Esophagus muscularis mucosa (tissue), 4 donors: ENCODE measurements at places on chromosomes 12 and 14.

- no peak for DNase-seq
These were observed 69.9 kb downstream of the PAH start for GRCh38 chr12:102847131-102847530.

GRCh38 chr12:31326736-31327659 lies 1.0 kb upstream of the SINHCAF start:
- no peak for DNase-seq

DNA sequence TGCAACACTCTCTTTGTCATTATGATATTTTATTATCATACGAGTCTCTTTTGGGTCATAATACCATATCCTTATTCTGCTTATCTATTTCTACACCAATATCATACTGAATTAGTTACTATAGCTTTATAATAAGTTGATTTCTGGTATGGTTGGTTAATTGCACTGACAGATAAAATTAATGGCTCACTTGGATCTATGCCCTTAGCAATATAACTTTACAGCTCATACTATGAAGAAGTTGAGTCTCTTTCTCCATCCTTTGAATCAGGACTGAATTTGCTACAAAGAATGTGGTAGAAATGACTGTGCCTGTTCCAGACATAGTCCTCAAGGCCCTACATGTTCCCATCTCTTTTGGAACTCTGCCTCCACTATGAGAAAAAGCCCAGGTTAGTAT lies 139.7 kb upstream of the DYRK2 start:
- DNase-seq, result no peak

DNA sequence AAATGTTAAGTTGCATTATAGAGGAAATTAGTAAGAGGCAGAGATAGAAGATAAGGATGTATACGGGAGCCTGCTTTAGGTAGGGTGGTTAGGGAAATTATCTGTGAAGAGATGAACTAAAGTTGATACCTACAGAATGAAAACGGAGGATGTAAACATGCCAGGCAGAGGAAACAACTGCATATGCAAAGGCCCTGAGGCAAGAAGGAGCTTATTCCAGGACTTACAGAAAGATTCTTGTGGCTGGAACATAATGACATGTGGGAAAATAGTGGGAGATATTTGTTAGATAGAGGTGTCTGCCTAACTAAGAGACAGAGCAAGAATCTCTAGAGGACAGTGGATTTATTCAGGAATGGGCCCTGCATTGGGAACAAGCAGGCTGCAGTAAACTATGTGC lies 16.2 kb upstream of the SERPINA1 start:
- DNase-seq, result no peak

- no peak for DNase-seq
These were observed 20.6 kb upstream of the ITGA5 start for GRCh38 chr12:54439521-54440255.

DNA sequence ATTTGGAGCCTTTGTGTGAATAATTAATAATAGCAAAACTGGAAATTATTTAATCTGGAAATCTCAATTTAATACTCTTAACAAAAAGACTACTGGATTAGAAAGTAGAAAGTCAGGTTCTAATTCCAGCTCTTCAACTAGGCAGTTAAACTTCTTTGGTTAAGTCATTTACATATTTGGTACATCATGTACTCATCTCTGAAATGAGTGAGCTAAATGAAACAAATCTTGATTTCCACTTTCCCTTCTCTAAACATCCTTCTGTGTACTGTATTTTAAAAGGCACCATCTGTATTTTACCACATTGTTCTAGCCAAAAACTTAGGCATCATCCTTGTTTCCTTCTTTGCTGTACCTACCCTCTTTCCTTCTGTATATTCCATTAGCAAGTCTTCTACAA lies 26.9 kb downstream of the CRADD start:
- DNase-seq, result no peak

GRCh38 chr12:78871566-78871965 lies 7.0 kb downstream of the SYT1 start:
- no peak for DNase-seq

DNA sequence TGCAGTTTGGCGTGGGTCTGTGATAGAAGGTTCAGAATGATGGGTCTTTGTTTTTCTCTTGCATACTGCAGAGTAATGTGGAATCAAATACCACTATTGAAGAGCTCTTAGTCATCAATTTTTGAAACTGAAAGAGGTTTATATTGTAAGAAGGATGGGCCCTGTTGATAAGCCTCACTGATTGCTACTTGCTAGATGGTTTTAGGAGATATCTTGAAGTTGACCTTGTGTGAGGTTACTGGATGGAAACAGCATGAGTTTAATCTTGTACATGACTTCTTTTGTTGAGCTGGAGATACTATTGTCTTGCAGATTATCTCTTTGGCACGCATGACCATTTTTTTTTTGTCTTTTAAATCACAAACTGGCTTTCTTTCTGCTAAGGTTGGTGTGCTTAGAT lies 13.8 kb downstream of the BICD1 start:
- DNase-seq, result no peak

DNA sequence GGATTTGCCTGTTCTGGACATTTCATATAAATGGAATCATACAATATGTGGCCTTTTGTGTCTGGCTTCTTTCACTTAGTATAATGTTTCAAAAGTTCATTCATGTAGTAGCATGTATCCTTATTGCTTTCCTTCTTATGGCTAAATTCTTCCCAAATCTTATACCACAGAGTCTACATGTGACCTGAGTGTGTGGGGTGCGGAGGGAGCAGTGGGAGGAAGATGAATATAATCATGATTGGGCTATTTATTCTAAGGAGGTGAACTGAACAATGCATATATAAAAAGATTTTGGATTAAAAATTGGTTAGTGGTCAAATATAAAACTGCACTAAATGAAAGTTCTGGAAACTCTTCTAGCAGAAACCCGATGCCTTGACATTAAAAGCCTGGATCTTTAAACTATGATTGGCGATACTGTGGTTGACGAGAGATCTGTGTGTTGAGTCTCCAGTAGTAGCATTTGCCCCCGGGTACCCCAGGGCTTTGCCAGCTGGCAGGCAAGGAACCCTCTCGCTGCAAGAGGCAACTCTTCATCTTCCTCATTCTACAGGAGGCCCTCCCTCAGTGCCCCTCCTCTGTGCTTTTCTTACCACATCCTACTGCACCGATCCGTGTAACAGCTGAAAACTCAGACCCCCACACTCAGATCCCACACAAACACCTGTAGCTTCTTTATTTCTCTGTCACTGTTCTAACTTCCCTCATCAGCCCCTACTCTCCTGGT lies 2.6 kb downstream of the CYP46A1 start:
- DNase-seq, result no peak

GRCh38 chr12:52207106-52207505 lies 15.3 kb upstream of the KRT80 start:
- no peak for DNase-seq

GRCh38 chr12:111056618-111057521 lies 136.5 kb upstream of the MYL2 start:
- DNase-seq, result no peak

DNA sequence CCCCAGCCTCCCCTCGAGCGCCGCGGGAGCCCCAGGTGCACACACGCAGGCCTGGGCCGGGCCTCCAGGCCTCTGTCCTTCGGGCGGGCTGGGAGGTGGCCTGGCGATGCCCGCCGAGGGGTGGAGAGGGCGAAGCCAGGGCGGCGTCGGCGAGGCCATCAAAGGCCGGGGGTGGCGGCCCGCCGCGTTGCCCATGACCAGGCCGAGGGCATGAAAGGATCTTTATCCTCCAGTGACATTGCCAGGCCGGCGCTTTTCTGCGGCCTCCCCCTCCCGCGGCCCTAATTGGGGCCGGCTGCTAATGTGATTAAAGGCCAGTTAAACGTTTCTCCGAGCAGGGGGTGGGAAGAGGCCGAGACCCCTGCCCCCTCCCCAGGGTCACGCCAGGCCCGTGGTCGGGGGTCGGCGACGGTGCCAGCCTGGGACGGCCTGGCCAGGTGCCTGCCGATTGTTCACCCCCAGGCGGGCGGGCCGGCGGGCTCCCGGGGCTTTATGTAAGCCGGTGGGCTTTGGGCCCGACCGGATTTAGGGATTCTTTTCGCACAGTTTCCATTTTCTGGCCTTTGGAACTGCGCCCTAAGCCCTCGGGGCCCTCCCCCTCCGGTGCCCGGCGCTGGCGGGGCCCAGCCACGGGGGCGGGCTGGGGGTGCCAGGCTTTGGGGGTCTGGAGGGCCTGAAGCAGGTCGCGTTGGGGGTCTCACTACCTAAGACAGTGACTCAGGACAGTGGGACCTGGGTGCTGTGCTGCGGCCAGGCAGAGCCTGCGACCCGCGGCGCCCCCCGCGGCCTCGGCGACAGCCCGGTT lies 103.2 kb upstream of the DIO3 start:
- DNase-seq, result no peak

- DNase-seq, result no peak
These were observed 319.1 kb upstream of the RGS6 start for GRCh38 chr14:71613168-71613567.

- DNase-seq, result no peak
These were observed 203.4 kb downstream of the KIF26A start for GRCh38 chr14:104341532-104342434.

GRCh38 chr12:124866195-124866882 lies 2.7 kb upstream of the SCARB1 start:
- no peak for DNase-seq

DNA sequence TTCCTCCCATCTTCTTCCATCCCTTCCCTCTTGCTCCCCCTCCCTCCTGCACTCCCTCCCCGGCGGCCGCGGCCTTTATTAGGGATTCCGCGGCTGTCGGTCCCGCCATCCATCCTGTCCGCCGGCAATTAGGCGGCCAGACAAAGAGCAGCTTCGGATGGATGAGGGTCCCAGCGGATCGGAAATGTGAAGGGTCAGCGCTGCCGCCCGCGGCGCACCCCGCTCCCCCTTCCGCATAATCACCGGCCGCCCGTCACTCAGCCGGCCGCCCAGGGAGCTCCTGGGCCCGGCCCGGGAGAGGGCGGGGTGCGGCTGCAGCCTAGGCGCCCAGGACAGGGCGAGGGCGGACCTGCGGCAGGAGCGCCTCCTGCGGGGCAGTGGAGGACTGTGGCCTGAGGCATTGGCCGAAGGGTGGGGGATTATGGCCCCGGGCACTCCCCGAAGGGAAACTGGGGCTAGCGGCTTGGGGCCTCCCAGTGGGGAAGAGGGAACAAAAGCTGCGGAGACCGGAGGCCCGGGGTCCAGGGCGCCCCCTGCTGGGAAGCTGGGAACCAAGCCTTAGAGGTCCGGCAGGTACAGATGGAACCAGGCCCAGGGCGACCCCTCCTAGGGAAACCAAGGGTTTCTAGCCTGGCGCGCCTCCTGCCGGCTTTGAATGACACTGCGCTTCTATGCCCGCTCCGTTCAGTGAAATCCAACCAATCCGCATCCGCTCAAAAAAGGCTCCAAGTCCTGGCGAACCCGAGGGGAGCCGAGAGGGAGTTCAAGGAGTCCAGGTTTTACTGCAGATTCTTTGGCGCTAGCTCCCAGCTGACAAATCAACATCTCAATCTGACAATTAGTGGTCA lies 4.4 kb upstream of the DNAJC22 start:
- peak; percentile 91 for DNase-seq

DNA sequence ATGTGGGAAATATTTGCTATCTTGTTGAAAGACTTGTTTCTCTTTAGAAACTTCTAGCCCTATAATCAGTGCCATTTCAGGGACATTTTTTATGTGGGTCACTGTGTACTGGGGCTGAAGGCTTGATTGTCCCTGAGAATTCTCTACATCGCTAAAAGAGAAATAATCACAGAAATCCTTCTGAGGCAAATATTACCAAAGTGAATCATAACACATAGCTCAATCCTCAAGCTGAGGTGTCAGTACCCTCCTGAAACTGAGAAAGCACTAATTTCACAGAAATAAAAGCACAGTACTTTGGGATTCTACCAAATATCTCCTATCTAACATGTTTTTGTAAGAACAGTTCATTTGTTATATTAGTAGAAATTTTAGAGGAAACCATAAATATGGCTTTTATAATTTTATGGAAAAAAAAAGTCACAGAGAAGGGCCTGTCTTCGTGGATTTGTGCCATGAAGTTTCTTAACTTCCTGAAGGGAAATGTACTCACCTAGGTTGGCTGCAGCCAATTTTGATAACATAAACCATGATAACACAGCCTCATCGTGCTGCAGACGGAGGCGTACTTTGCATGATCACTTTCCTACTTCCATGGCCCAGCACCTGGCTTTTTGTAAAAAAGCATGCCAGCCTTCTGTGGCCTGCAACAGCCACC lies 163.7 kb upstream of the HIF1A start:
- DNase-seq, result no peak

DNA sequence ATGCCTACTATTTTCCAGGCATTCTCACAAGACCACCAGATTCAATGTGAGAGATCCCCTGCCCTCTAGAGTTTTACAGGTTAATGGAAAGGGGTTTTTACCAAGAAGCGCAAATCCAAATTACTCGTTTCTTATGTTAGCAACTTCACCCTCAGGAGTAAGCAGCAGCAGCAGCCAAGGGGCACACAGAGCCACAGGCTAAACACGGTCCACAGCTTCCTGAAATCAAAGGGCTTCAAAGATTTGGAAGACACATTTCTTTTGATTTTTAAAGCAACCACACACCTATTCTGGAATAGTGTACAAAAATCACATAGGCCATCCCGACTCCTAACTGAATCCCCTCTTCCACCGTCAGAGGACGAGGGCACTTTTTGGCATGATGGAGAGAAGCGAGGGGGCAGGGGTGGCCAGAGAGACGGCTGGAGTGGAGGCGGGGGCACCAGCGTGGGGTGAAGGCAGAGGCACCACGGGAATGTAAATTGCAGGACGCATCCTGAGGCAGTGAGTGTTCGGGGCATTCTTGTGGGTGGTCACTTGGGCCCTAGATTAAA lies 107.0 kb downstream of the ARF6 start:
- no peak for DNase-seq

DNA sequence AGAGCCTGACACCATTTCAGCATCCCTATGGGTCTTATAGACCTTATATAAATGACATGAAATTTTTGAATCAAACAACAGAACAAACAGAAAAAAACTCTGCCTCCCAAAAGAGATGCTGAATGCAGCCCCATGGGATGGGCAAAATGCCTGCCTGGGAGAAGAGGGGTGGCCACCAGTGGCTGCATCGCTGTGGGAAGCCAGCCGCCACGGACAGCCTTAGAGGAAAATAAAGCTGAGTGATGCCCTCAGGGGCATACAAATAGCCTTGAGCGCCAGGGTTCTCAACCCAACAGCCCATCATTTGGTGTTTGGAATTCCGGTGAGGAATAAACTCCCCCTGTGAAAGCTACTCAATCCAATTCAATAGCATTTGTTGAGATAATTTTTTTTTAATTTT lies 22.9 kb downstream of the SYNE3 start:
- no peak for DNase-seq

DNA sequence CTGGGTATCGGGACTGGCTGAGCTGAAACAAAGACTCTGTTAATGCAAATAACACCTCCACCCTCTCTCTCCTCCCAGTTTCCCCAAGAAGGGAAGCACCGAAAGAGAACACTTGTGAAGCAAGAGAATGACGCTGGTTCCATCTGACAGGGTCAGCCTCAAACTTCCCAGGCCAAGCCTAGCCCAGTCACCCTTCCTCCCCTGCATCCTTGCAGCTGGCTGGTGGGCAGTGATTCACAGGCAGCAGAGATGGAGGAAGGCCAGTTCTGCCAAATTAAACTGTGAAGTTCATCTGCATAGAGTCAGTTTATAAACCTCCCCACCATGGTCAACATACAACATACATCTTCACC lies 2.8 kb downstream of the LRRC74A start:
- no peak for DNase-seq

GRCh38 chr14:92039063-92039718 lies 668 bp downstream of the TRIP11 start:
- DNase-seq, result peak; percentile 60
